ENCODE measurements at places on chromosomes 7 and 10.

- DNase-seq: peak; percentile 4
These were observed 23.6 kb downstream of the TMEM178B start for GRCh38 chr7:141097430-141097829.

DNA sequence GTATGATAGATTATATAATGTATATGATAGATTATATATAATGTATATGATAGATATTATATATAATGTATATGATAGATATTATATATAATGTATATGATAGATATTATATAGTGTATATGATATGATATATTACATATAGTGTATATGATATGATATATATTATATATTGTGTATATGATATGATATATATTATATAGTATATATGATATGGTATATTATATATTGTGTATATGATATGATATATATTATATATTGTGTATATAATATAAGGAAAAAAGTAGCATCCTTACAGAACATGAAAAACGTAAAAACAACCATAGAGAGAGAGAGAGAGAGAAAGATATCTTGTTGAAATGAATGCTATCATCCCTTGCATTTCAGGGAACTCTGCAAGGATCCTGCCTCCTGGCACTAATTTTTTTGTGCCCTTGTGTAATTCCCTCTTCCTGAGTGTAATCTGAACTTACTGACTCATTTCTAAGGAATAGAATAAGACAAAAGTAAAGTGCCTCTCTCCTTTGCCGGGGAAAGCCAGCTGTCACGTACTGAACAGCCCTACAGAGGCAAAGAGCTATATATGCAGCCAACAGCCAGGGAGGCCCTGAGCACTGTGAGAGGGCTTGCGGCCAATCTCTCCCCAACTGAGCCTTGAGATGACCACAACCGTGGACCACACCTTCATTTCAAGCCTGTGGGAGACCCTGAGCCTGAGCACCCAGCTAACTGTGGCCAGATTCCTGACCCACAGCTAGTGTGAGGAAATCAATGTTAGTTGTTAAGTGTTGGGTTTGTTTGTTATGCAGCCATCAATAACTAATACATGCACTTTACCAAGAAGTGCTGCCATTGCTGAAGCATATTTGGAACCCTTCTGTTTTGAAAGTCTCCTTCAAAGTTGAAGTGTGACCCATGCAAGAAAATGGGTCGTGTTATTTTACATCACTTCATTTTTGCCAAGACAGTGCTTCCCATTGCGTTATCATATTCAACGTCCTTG is 61.1 kb upstream of the EZH2 start:
- peak; percentile 43 for DNase-seq

DNA sequence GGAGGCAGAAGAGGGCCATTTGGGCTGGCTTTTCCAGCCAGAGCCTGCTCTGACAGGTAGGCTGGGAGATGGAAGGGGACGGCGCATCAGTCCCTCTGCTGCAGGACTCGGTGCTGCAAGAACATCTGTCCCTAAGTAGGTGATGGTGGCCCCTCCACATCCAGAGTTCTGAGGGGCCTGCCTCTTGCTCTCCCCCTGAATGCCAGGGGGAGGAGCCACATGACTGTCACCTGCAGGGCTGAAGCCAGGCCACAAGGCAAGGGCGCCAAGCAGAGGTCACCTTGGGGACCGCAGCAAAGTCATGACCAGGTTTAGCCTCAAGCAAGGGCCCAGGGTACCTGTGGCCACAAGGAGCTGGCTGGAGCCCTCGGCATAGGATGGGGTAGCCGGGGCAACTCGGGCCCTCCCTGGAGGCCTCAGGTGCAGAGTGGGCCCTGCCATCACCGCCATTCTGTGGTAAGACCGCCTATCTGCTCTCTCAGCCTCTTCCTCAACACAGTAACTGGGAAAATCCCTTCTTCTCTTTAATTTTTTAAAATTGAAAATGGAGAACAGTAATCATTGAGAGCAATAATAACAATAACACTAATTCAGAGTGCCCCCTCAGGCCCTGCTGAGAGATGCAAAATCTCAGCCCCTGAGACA is 99.3 kb downstream of the FAM53B start:
- no peak for DNase-seq

GRCh38 chr10:484925-485661 is 204.4 kb downstream of the DIP2C start:
- peak; percentile 65 for DNase-seq

DNA sequence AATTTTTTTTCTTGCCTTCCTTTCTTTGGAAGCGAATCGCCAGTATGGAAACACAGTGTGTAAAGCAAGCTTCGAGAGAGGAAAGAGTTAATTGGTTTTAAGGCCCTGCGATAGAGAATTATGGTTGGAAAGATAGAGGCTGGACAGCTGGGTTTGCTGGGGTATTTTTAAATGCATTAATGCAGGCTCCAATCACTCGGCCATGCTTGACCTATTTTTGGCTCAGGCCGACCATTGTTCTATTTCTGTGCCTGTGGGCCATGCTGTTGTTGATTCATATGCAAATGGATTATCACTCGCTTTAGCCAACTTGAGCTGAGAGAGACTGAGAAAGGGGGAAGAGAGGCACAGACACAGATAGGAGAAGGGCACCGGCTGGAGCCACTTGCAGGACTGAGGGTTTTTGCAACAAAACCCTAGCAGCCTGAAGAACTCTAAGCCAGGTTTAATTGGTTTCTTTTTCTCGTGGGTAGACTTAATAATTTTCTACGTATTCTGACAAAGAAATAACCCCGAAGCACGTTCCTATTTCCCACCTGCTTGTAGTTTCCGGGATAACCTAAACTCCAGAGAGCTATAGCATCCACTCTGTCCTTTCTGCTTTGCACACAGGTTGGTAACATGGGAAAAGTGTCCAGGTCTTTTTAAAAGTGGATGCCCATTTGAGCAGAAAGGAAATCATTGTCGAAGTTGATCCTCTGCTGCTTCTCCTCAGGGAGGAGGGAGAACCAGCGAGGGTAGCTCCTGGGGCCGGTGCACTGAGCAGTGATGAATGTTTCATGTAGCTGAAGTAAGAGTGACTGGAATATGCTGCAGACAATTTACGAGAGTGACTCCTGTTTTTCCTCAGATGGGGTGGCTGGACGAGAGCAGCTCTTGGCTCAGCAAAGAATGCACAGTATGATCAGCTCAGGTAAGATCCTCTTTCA is at the start of gene HDAC9:
HDAC9 (plus strand) TSS at position 338 of the 929 bp plus-strand sequence; CDS start at position 892, 554 bp downstream.
- peak; percentile 49 for DNase-seq

DNA sequence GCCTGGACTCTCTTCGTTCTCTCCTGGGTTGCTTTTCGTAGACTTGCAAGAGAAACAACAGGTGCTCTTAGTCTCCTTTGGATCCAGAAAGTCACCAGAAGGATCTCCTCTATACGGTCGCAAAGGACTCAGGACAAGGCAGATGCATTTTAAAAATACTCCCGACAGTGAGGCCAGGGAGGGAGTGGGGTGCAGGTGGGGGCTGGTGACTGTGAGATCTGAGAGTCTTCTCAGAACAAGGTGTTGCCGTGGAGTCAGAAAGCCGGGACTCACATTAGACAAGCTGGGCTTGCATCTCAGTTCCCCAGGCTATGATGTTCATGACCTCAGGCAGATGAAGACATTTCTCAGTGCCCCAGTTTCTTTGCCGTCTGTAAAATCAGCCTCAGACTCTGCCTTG is 507.2 kb downstream of the TCERG1L start:
- DNase-seq: no peak

GRCh38 chr7:54831046-54831643 is 72.1 kb upstream of the SEC61G start:
- DNase-seq: peak; percentile 26

DNA sequence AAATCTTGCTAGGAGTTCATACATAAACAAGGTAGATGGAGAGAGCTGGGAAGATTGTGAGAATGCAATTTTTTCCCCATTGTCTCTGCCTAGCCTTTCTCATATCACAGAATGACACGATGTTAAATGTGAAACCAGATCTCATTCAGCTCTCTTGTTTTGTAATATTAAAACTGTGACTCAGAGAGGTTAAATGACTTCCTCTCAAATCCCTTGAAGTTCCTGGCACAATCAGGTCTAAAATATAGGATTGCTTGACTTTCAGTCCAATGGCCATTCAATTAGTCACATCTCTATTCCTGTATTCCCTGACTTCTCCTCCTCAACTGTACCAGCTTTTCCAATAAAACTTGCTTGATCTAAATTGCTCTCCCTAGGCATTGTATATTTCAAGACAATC is 3.1 kb downstream of the ANKRD22 start:
- peak; percentile 85 for DNase-seq

DNA sequence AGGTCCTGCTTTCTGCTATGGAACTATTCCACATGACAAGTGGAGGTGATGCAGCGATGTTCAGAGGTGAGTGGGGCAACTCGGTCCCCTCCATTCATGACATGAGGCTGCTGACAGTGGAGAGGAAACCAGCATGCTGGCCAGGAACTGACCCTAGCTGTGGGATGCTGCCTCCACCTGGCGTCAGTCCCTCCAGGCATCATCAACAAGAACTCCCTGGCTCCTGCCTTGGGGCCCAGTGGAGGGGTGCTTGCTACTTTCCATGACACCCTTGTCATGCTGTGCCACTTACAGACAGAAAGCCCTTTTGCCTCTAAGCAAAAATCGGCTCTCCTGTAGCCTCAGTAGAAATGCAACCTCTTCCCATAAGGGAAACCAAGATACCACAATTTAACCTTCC is 118.5 kb downstream of the LRRC18 start:
- no peak for DNase-seq

- no peak for DNase-seq
These were observed 56.4 kb upstream of the PFKP start for GRCh38 chr10:3010816-3011460.

DNA sequence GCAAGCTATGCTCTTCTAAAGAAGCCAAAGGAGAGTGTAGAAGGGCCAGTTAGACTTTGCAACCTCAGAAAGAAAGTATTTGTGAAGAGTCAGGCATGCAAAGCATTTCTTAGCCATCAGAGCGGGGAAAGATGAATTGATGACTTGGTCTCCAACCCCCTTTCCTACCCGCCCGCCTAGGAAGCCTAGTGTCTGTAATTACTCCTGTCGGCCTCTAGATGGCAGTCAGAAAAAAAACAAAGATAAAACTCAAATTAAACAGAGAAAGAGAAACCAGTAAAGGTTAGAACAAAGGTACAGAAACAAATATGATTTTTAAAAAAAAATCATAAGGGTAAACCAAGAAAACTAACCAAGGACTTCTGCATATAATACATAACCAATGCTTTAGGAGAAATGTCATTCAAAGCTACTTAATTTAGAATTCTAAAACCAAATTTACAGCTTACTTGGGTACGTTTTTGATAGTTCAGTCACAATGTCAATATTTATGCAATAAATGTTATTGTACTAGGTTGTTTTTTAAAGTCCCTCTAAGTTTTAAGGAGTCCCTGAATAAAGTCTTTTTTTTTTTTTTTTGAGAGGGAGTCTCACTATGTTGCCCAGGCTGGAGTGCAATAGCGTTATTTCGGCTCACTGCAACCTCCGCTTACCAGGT is 97.6 kb downstream of the LYZL1 start:
- peak; percentile 31 for DNase-seq

DNA sequence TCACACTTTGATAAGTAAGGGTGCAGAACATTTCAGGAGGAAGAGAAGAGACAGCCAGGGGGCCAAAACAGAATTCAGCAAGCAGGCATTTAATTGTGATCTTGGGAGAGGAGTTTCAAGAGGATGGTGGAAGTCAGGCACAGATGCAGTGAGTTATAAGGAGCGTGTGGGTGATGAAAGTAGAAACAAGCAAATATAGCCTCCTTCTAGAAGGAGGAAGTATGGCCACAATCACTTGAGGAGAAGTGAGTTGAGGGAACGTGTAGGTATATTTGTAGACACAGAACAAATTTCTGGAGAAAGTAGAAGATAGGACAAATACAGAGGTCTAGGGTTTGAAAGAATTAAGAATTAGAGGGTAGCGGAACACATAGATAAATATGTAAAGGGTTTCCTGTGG is 165.8 kb downstream of the CACNB2 start:
- DNase-seq: no peak

- DNase-seq: peak; percentile 7
These were observed 58.7 kb upstream of the PRPS1L1 start for GRCh38 chr7:18086165-18087025.

GRCh38 chr10:95475003-95475383 is 86.2 kb downstream of the SORBS1 start:
- no peak for DNase-seq

DNA sequence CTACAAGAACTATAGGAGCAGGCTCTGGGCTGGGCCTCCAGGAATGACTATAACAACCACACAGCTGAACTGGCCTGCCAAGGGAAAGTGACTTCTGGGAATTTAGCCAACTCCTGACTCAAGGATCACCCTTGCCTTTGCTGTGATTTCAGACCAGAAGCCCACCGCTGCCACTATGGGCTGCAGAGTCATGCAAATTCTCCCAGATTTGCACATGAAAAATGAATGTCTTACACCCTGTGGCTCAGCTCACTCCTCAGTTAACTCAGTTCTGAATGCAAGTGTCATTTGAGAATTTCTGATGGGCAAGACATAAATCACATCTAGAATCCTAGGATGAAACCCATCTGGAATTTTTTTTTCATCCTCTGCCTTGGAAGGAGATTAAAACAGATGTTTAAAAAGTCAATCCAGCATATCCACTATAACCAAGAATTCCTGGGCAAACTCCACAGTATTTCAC is 186.5 kb upstream of the BET1 start:
- DNase-seq: peak; percentile 95

DNA sequence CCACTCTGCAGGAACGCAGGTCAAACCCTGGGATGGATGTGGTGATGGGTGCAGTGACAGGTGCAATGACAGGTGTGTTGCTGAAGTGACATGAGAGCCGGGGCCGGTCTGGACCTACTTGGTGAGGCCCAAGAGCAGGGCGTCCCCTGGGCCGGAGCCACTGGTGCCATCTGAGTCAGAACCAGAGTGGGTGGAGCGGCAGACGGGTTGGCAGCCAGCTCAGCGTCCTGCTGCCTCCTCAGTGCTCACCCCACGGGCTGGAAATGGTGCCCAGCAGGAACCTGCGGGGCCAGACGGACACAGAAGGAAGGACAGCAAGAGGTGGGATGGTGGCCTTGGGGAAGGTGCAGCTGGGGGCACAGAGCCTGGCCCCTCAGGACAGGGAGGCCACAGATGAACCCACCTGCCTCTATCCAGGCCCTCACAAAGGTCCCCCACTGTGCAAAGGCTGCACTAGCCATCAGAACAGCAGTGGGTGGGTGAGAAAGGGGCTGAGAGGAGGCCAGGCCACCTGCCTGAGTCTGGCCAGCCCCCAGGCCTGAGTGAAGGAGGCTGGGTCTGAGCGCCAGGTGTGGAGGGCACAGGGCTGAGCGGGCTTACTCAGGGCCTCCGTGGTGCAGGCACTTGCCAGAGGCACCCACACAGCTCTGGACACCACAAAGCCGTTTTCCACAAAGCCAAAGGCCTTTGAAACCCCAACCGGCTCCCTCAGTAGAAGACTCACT is 129.0 kb upstream of the PPP2R2D start:
- no peak for DNase-seq

DNA sequence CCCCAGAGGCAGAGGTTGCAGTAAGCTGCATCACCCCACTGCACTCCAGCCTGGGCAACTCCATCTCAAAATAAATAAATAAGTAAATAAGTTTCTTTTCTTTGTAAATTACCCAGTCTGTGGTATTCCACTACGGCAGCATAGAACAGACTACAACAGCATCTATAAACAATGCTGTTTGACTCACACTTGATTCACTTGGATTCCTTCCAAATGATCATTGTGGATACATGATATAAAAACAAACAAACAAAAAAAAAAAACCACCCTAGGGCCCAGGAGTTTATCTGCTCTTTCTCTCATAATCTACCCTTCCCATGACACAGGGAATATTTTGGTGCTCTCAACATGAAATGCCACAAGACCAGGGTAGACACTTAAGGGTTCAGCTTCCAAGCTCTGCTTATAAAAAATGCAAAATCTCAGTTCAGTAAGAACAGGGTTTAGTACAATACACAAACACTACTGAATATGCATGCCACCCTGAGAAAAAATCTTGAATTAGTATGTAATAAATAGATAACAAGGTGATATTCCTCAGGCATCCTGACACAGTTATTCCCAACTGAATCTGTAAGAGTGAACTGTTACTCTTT is 200.9 kb downstream of the FAM107B start:
- peak; percentile 71 for DNase-seq
